ENCODE measurements at places on chromosomes 2 and 18. TPM values are rescaled to one million over a fixed set of nuclear protein-coding genes. Genes with fewer than 3 reads are reported as not detected.

DNA sequence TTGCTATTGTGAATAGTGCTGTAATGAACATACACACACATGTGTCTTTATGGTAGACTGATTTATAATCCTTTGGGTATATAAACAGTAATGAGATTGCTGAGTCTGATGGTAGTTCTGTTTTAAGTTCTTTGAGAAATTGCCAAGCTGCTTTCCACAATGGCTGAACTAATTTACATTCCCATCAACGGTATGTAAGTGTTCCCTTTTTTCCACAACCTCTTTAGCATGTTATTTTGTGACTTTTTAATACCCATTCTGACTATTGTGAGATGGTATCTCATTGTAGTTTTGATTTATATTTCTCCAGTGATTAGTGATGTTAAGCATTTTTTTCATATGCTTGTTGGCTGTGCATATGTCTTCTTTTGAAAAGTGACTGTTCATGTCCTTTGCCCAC is 86.7 kb downstream of the TTC27 start:
- no peak for DNase-seq

ZSWIM2 gene
- not detected for total RNA-seq

GRCh38 chr2:37084797-37085196 is 479 bp downstream of the GPATCH11 start:
- no peak for DNase-seq

- DNase-seq, result no peak
These were observed 12.6 kb downstream of the SCN3A start for GRCh38 chr2:165191096-165191728.

- DNase-seq, result peak; percentile 96
These were observed 45.6 kb upstream of the ODC1 start for GRCh38 chr2:10493634-10494281.

GPBAR1 gene
- total RNA-seq, result 1.0 TPM

SIX3 gene
- not detected for total RNA-seq

- DNase-seq, result no peak
These were observed 32.9 kb upstream of the POMC start for GRCh38 chr2:25201265-25201664.

DNA sequence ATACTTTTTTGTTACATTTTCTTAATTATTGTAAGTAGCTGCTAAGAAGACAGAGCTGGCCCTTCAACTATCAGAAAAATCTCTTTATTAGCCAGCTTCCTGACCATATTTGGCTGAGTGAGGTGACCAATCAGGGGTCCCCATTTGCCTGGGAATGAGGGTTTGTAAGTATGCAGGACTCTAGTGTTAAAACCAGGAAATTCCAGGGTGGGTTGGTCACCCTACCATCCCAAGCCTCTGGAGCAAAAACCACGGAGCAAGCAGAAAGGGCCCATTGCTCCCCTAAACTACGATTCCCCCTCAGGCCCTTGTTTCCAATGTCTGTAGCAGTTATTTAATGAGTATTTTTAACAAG is 165.6 kb upstream of the NCKAP5 start:
- no peak for DNase-seq

DNA sequence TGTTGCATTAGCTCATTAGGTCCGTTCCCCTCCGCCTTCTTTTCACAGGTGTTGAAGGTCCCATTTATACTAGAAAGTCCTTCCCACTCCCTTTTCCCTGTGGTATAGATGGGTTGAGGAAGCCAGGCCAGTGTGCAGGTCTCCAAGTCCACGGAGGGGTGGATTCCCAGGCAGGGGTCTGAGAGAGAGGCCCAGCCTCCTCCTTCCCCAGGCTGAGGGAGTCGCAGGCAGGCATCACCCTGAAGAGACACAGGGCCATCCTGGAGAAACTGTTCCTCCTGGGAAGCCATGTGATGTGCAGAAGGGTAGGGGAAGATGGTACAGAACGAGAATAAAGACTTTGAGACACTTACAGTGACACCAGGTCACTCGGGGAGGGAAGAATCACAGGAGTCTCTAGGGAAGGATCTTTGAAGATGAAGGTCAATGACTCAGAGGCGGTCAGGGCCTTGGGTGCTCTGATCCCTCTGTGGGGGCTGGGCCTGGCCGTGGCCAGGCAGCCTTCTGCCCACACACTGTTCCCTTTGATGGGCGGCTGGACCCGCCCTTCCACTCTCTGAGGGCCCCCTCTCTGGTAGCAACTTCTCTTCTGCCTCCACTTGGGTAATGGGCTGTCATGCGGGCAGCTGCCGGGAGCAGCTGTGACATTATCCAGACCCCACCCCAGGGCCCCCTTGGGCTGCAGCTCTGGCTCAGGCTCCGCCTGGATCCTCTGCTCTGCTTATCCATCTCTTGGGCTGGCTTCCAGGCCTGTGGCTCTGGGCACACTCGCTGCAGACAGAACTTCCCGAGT is 45.1 kb downstream of the RHOB start:
- DNase-seq, result no peak

LHCGR gene
- total RNA-seq, result not detected

GRCh38 chr18:34514957-34515356 is 195.1 kb upstream of the DTNA start:
- DNase-seq, result no peak

- no peak for DNase-seq
These were observed 462.6 kb downstream of the EPHA4 start for GRCh38 chr2:221109552-221109951.

GRCh38 chr18:5824370-5824984 is 70.8 kb downstream of the TMEM200C start:
- no peak for DNase-seq

CELF4 gene
- total RNA-seq, result not detected

FOXI3 gene
- 0.17 TPM for total RNA-seq

RGPD4 gene
- not detected for total RNA-seq

Data from epithelial cell of proximal tubule (primary cell).